ENCODE measurements at places on chromosomes 7 and 10. TPM values are rescaled to one million over a fixed set of nuclear protein-coding genes. Genes with fewer than 3 reads are reported as not detected.

The PAPSS2 gene
- 46.4 TPM for polyA plus RNA-seq

The TAS2R5 gene
- 8.6 TPM for polyA plus RNA-seq

The LRRN3 gene
- 6.8 TPM for polyA plus RNA-seq

The INMT gene
- polyA plus RNA-seq: 1.9 TPM

The ZCWPW1 gene
- polyA plus RNA-seq: 4.6 TPM

The GLUD1 gene
- 190 TPM for polyA plus RNA-seq

The ENKUR gene
- 5.0 TPM for polyA plus RNA-seq

The PLEKHS1 gene
- polyA plus RNA-seq: 0.13 TPM

The CDC14C gene
- polyA plus RNA-seq: 0.06 TPM

All from left renal cortex interstitium (tissue), 4 donors.